NCI-H510A treated with DMSO at 0.1 percent for 48 hours (cell line): ENCODE measurements at places on chromosomes 5 and 9.

- DNase-seq: no peak
Measured at GRCh38 chr5:145393426-145393825, 441.7 kb downstream of the PRELID2 start.

DNA sequence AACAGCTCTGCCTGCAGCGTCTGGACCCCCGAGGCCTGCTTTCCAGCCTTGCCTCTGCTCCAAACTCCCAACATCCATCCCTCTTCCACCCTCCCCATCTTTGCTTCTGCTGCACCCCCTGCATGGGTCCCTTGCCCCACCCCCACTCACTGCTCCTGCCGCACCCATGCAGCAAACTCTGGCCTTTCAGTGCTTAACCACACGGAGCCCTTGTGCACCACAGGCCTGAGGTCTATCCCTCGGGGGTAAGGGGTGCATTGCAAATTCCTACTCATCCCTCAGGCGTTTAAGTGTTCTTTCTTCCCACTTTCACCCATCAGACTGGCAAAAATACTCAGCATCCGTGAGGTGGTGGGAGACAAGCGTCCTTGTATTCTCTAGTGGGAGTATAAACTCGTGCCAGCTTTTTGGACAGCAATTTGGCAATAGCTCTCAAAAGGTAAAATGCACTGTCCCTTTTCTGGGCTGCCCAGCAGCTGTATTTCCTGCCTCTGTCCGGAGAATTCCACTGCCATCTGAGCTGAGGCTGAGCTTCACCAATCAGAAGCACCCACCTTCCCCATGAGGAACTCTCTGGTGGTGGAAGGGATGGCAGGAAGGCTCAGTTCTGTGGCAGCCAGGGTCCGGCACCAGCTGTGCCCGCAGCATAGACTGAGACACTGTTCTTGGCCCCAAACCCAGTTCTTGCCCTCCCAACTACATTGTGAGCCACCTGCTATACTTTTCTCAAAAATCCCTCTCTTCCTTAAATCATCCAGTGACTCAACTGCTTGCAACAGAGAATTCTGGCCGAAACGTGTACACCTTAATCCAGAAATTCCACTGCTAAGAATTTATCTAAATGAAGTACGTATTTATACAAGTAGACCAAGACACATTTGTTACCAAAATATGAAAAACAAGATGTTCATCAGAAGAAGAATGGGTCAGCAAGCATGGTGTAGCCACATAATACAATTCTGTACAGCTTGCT lies 15.0 kb downstream of the PSMB7 start:
- DNase-seq: no peak

DNA sequence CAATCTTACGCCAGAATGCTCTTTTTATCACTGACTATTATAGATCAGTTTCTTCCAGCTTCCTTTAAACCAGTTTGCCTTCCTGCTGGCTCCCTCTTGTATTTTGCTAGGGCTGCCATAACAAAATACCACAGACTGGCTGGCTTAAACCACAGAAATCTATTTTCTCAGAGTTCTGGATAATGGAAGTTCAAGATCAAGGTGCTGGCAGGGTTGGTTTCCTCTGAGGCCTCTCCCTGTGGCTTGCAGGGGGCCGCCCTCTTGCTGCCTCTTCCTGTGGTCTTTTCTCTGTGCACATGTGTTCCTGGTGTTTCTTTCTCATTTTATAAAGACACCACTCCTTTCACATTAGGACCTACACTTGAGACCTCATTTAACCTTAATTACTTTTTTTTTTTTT lies 6.8 kb upstream of the FXN start:
- no peak for DNase-seq

GRCh38 chr5:144577676-144578075 lies 407.0 kb downstream of the KCTD16 start:
- no peak for DNase-seq

- DNase-seq: no peak
Measured at GRCh38 chr5:94248175-94248875, 370.1 kb downstream of the KIAA0825 start.

DNA sequence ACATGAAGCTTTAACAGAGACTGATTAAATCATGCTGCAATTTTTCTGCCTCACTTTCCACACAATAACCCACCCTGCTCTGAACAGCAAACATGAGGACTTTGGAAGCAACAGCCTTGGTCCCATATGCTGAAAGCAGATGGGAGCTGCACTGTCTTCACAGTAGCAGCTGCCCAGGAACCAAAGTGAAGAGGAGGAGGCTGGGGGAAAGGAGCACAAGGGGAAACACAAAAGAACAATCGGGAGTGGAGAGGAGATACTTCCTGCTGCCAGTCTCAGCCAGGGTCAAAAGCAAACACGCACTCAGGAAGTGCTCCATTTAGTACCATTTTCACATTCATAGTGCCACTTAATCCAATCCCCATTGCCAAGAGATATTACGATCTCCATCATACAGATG lies 183.3 kb upstream of the PUM3 start:
- DNase-seq: peak; percentile 61

GRCh38 chr9:98081477-98082219 lies 25.1 kb downstream of the NANS start:
- no peak for DNase-seq

DNA sequence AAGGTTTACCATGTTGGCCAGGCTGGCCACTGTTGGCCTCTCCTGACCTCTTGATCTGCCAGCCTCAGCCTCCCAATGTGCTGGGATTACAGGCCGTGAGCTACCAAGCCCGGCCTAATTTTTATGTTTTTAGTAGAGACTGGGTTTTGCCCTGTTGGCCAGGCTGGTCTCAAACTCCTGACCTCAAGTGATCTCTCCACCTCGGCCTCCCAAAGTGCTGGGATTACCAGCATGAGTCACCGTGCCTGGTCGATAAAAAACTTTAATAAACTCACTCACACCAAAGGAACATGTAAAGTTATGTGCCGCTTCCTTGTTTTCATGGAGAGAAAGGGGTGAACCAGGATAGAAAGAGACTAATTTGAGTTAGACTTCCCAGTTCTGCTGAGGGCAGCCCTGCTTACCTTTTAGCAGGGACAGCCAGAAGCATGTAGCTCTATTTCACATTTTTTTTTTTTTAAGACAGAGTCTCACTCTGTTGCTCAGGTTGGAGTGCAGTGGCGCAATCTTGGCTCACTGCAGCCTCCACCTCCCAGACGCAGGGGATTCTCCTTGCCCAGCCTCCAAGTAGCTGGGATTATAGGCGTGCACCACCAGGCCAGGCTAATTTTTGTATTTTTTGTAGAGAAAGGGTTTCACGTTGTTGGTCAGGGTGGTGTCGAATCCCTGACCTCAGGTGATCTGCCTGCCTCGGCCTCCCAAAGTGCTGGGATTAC lies 11.4 kb upstream of the HAUS6 start:
- DNase-seq: no peak

GRCh38 chr5:175854231-175855040 lies 16.9 kb upstream of the CPLX2 start:
- DNase-seq: no peak

GRCh38 chr5:20020247-20020646 lies 32.2 kb upstream of the CDH18 start:
- no peak for DNase-seq

- no peak for DNase-seq
Measured at GRCh38 chr9:38019731-38020130, 49.3 kb downstream of the SHB start.

DNA sequence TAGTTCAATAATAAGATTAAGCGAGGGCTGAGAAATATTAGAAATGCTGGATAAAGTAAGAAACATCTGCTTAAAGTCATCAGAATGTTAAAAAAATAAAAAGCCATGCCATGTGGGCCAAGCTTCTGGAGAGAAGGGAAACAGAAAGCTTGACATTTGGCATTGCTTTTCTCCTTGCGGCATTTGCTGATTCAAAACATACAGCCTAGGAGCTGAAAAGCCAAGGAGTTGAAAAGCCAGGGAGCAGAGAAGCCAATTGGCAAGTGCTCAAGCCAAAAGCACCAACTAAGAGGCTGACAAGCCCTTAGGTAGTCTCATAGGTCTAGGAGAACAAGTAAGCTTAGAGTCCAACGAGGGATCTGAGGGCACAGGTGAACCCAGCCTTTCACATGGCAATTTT lies 754.3 kb downstream of the TLE4 start:
- no peak for DNase-seq

- no peak for DNase-seq
Measured at GRCh38 chr5:135446615-135447014, 533 bp downstream of the DCANP1 start.

GRCh38 chr5:76473661-76474060 lies 70.6 kb downstream of the IQGAP2 start:
- DNase-seq: no peak

DNA sequence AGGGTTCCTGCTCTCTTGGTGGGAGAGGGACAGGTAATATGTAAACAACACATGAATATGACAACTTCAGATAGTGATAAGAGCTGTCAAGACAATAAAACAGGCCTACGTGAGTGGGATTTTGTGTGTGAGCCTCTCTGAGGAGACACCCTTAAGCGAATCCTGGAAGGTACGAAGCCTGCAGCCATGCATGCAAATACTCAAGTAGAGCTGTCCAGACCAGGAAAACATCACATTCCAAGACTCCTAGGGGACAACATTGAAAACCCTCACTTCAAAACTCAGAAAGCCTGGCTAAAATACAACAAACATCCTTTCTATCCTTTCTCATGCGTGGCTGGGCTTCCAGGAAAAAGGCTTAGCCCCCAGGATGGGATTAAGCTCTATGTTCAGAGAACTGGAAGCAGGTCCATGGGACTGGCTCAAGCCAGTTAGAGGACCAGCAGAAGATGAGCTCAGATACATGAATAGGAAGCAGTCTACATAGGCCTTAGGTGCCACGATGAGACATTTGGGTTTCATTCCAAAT lies 124.8 kb upstream of the IQGAP2 start:
- no peak for DNase-seq
